ENCODE measurements at places on chromosomes 7 and 10.

- DNase-seq: no peak
These were observed at the start of gene NPTX2 for GRCh38 chr7:98617051-98617959. Gene NPTX2 (plus strand): TSS chr7:98617285. CDS start chr7:98617462, 177 bp downstream.

- DNase-seq: no peak
These were observed 381.8 kb upstream of the NFE2L3 start for GRCh38 chr7:25770235-25770634.

GRCh38 chr7:30782690-30783089 is 11.5 kb downstream of the MINDY4 start:
- DNase-seq: no peak

- DNase-seq: no peak
These were observed 487.7 kb upstream of the AUTS2 start for GRCh38 chr7:69110450-69111050.

- no peak for DNase-seq
These were observed 251.0 kb upstream of the IMMP2L start for GRCh38 chr7:111813306-111813705.

- DNase-seq: no peak
These were observed 489.2 kb upstream of the KCND2 start for GRCh38 chr7:119783799-119784198.

GRCh38 chr10:2813286-2813685 is 254.1 kb upstream of the PFKP start:
- DNase-seq: no peak

- no peak for DNase-seq
These were observed 6.6 kb downstream of the SFRP5 start for GRCh38 chr10:97765201-97765600.

- no peak for DNase-seq
These were observed 159.8 kb upstream of the MTPN start for GRCh38 chr7:136136906-136137454.

- no peak for DNase-seq
These were observed 385.6 kb upstream of the NPVF start for GRCh38 chr7:25613912-25614311.

GRCh38 chr7:155896531-155897263 is 84.4 kb upstream of the SHH start:
- no peak for DNase-seq

DNA sequence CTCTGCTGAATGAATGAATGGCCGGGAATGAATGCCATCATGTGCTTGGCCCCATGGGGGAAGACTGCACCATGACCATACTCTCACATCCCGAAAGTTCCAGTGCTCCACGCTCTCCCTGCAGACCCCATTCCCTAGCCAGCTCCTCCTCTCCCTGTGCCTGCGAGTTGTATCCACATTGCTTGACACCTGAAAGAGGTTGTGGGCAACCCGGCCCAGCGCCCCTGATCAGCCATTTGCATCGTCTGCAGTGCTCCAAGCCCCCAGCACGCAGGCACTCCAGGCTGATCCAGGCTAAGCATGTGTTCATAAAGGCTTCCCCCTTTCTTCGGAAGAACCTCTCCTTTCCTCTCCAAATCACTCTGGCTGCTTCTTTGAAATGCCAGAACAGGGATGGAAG is 354.4 kb upstream of the MKI67 start:
- DNase-seq: no peak

DNA sequence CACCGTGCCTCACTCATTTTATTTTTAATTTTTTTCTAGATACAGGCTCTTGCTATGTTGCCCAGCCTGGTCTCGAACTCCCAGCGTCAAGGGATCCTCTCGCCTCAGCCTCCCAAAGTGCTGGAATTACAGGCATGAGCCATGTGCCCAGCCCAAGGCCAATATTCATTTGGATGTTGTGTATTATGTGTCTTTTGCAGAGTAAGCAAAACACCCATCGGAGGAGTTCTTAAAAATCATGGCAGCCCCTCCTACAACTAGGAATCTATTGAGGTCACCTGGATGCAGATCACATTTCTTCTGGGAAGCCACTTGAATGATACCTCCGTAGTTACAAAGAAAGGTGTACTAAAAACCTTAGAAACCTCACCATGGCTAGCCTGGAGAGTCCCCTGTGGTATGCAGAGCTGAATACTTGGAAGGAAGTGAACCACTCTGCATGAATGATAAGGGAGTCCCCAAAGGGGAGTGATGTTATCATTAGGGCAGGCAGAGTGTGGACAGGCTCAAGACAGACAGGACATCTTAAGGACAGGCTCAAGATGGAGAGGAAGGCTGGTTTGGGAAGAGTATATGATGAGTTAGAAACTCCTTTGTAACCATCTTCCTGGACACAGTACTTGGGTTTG is 185.7 kb downstream of the TAX1BP1 start:
- no peak for DNase-seq

GRCh38 chr10:7666253-7667023 is at the start of gene ITIH5:
Gene ITIH5 (minus strand): TSS chr10:7666966. CDS start chr10:7666892, 74 bp downstream.
- no peak for DNase-seq

- DNase-seq: no peak
These were observed 6.6 kb upstream of the TPK1 start for GRCh38 chr7:144842377-144842851.

- no peak for DNase-seq
These were observed 9.8 kb upstream of the FXYD4 start for GRCh38 chr10:43361547-43362190.

GRCh38 chr10:71974489-71975021 is 10.4 kb downstream of the CHST3 start:
- DNase-seq: no peak

DNA sequence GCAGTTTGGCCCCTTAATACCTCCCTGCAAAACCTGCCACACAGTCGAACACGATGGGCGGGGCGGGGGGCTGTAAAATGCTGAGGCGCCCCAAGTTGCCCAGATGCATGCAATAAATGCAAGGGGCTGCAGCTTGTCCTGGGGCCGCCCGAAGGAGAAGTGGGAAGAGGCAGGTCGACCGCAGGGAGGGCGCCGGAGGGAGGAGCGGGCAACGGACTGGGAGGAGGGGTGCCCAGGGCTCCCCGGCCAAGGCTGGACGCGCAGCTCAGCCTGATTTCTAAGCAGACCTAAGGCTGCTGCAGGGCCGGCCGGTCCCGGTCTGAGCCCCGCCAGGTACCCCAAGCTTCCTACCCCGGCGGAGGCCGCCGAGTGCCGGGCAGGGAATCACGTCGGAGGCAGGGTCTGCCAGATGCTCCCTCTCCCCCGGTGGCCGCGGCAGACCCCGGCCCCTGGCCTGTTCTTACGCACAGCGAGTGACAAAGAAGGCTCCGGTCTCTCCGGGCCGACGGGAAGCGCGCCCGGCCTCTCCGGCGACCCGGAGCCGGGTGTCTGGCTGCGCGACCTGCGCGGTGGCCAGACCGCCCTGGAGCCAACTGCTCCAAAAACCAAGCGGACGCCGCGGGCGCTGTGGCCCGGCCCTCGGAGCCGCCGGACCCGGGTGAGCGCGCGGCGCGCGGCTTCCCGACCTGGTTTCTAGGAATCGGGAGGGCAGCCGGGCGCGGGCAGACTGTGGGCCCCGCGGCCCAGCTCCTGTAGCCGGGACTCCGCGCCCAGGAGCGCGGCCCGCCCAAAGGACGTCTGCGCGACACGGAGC is 744 bp upstream of the EBF3 start:
- DNase-seq: no peak

DNA sequence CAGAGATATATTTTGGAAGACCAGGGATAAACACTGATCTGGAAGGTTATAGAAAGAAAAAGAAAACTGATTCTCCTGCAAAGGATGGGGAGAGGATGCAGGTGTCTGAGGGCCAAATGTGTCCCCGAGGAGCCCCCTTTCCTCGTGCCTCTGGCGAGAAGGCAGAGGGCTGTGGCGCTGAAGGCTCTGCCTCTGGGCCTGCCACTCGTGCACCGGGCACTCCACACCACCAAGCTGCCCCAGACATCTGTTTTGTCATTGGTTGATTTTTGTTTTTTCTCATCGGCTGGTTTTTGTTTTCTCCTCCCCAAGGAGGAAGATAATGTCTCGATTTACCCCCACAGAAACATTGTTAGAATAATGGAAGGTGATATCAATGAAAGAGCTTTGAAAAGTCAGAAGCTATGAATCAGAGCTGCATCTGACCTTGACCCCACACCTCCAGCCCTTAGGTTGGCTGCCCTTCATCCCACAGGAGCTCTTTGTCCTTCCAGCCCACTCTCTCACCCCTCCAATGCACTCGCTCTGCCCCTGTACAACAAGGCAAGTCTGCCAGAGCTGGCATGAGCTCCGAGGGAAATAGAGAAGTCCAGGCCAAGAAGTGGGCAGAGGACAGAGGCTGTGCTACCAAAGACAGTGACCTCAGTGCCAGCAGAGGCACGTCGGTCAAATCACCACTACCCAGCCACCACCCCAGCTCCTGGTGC is 124.8 kb downstream of the TCERG1L start:
- no peak for DNase-seq

DNA sequence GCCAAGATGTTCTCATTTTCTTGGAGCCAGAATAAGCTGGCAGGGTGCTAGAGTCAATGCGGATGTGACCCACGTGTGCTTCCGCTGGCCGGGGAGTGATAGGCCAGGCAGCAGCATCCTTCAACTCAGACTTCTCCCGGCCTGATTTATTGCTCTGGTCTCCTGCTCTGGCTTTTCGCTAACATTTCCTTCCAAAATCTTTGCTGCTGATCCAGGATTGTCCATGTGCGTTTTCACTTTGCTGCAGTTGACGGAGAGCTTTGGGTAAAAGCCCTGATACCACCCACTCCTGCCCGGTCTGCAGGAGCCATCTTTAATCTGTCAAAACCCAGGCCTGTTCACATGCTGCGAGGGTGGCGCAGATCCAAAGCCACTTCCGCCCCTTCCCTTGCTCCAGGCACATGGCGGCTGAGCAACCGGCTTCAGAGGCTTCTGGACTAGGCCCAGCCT is 106.8 kb downstream of the CYP26A1 start:
- no peak for DNase-seq

GRCh38 chr7:150850273-150850672 is 2.0 kb upstream of the AOC1 start:
- no peak for DNase-seq

DNA sequence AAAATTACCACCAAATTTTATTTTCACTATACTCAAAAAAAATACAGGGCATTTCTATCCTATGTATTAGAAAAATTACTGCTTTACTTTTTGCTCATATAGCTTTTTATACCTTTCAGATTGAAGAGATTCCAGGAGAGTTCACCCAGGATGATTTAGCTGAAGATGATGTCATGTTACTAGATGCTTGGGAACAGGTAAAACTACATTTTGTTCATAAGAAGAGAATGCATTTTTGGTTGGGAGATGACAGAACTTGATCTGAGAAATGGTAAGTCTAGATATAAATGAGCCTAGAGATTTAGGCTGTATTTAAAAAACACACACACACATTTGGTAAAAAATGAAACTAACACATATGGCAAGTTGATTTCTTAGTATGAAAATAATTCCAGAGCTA is 38.1 kb upstream of the ARL4A start:
- no peak for DNase-seq

- DNase-seq: no peak
These were observed 635.6 kb upstream of the SORCS1 start for GRCh38 chr10:107800061-107800460.

GRCh38 chr7:29488203-29488970 is 75.2 kb upstream of the PRR15 start:
- DNase-seq: no peak

DNA sequence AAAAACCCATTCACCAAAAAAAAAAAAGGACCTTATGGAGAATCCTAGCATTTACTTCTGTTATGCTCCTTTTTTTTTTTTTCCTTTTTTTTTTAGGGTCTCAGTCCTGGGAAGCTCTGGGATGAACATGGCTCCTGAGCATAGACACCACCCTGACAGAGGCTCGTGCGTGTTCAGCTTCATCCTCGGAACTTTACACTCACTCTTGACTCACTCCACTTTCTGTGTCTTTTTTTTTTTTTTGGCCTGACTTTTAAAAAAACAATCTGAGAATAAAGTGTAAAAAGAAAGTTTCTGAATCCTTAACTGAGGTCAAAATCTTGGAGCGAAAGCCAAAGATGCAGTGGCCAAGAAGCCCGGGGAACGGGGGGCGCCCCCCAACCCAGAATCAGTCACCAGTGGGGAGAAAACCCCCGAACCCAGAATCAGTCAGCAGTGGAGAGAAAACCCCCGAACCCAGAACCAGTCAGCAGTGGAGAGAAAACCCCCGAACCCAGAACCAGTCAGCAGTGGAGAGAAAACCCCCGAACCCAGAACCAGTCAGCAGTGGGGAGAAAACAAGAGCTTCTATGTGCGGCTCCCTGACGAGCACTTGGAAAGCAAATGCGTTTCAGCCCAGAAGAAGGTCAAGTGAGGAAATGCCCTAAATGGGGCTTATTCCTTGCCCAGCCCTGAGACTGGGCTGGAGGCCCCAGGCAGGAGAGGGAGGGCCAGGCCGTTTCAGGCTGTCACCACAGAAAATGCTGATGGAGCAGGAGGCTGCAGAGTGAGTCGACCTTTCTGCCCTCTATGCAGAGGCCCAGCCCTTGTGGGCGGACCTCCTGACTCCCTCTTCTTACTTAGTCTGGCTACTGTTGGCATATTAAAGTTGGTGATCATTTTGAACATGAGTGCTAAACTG is 19.0 kb upstream of the PFKP start:
- no peak for DNase-seq

- no peak for DNase-seq
These were observed 33.2 kb upstream of the ZNF716 start for GRCh38 chr7:57416601-57417358.

DNA sequence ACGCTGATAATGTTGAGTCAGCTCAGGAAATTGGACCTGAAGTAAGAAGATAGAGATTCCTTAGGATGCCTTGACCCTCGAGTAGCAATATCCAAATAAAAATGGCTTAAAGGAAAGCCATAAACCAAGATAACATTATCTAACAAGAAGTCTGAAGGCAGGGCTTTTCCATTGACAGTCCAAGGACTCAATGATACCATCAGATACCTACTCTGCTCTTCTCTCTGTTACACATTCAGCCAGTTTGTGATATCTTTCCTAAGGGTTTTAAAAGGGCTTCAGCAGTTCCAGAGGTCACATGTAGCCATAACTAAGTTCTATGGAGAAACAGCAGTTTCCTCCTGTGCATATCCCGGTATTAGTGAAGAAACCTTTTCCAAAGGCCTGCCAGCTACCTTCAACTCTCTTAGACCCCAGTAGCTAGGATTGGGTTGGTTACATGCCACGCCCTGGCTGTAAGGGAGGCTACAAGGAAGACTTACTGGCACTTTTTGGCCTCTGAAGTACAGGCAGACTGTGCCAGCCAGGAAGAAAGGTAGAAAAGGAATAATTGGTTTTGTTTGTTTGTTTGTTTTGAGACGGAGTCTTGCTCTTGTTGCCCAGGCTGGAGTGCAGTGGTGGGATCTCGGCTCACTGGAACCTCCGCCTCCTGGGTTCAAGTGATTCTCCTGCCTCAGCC is 10.6 kb downstream of the SHLD2 start:
- no peak for DNase-seq

All from activated CD8-positive, alpha-beta memory T cell treated with anti-CD3 and anti-CD28 coated beads for 1 hour (primary cell).